ENCODE measurements at places on chromosomes 6 and 20.

- no peak for DNase-seq
Observed at GRCh38 chr6:20208687-20209378, 3.4 kb downstream of the MBOAT1 start.

DNA sequence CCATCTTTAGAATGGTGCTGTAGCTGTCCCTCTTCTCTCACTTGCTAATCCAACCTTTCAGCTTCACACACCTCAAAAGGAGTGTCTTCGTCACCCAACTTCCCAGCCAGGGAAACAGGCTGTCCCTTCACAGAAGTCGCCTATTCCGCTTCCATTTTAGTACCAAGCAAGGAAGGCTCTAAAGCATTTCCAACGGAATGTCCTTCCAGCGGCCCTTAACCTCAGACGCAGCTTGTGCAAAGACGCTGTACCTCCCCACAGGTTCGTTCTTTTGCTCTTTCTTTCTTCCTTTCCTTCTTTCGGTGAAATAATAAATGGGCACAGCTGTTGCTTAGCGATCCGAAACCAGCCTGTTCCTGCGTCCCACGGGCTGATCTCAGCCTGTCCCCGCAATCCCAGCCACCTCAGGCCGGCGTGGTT, 1.5 kb downstream of the PTPRT start:
- DNase-seq, result no peak

DNA sequence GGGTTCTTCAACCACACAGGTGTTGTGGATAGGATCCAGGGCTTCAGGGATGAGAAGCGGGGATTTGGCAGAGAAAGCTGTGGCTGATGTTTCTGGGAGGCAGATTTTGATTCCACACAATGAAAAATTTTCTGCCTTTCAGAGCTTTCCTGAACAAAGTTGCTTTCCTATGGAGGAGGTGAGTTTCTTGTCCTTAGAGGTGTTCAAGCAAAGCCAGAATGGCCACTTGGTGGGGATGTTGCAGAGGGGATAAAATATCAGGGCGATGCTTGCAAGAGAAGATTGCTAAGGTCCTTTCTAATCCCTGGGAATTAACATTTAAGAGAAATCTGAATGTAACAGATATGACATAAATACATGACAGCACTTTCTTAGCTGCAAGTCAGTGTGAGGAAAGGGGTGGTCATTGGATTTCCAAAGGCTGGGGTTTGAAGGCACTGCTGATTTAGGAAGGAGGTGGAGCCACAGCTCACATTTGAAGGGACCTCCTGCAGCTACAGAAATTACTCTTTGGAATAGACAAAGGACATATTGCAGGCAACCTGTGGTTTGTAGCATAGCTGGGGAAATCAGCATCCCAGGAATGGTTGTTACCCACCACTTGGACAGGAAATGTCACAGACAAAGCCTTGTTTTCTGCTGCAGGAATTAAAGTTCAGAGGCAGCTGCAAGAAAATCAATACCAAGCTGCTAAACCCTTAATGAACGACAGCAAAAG, 271.1 kb upstream of the CHD6 start:
- DNase-seq, result no peak

GRCh38 chr6:5366941-5367340, 105.6 kb downstream of the FARS2 start:
- no peak for DNase-seq

DNA sequence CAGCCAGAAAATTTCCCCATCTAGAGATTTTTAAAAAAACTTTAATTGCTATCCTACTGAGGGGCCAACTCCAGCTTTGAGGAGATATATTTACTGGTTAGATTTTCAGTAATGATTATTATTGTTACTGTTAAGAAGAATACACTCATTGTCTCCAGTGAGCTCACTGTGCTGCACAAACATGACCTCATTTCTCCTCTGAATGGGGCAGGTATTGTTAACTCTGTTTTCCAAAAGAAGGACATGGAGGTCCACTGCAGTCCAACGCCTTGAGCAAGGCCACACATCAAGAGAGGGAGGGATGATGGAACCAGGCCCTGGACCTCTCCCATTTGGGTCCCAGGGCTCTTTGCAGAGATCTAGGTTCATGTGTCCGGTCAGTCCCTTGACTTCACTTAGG, 13.9 kb upstream of the SCUBE3 start:
- DNase-seq, result no peak

- DNase-seq, result no peak
Observed at GRCh38 chr6:110217266-110217665, 37.0 kb downstream of the CDC40 start.

DNA sequence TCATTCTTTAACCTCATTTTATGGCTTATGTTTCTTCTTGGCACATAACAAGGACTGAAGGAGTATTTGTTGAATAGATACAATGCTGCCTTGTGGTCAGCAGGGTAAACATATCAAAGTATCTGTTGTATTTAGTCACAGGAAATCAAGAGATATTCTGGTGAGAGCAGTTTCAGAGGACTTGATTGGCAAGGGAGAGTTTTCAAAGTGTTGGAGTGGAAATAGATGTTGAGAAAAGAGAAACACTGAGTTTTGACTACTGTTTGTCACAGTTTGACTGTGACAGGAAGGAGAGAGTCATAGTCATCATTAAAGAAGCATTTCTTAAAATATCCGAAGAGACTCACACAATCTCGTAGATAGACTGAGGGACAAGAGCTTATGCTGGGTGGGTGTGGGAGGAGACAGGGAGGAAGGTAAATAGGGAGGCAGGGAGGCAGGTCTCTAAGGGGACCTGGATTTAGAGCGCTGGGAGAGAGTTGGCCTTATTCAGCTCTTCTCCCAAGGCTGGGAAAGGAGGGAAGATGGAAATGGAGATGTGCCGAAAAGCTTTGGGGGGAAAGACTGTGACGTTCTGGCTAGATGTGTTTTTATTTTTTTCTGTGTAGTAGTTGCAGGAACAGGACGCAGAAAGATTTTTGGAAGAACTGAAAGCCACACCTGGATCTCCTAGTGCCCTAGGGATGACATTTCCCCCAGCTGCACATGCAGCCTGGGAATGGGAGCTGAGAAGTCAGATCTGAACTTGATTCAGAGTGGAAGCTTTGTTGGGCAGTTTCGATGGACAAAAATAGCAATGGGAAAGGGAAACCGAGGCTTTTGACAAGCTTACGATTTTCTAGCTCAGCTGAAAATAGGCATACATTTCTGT, 65.0 kb upstream of the IFNGR1 start:
- no peak for DNase-seq

DNA sequence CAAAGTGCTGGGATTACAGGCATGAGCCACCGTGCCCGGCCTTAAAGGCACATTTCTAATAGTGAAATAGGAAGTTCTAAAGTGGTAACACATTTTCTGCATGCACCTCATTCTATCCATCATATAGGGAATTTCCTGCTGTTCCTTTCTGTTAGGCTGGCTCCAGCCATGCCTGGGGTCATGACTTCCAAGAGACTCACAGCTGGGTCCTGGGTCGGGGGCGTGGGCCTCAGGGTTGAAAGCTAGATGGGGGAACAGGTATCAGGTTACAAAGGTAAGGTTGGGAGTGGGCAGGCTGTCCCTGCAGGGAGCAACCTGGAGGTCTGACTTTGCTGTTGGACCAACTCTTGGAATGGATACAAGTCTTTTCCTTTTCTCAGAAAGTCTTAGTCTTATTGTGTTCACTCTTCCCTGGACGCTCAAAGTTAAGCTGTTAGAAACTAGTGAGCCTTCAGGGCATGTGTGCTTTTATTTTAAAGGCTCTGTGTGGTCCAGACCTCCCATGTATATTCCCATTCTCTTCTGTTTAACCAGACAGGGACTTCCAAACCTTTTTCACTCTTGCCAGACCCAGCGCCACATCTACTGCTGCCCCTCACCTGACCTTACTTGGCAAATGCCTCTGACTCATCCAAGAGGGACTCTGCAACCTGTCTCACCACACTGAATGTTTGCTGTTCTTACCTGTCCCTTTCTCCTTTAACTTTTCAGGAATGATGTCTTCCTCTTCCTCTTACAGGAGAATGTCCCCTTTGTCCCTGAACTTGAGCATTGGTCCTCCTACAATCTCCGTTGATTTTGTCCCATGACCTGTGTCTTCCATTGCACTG, 64.4 kb downstream of the TMEM170B start:
- no peak for DNase-seq

DNA sequence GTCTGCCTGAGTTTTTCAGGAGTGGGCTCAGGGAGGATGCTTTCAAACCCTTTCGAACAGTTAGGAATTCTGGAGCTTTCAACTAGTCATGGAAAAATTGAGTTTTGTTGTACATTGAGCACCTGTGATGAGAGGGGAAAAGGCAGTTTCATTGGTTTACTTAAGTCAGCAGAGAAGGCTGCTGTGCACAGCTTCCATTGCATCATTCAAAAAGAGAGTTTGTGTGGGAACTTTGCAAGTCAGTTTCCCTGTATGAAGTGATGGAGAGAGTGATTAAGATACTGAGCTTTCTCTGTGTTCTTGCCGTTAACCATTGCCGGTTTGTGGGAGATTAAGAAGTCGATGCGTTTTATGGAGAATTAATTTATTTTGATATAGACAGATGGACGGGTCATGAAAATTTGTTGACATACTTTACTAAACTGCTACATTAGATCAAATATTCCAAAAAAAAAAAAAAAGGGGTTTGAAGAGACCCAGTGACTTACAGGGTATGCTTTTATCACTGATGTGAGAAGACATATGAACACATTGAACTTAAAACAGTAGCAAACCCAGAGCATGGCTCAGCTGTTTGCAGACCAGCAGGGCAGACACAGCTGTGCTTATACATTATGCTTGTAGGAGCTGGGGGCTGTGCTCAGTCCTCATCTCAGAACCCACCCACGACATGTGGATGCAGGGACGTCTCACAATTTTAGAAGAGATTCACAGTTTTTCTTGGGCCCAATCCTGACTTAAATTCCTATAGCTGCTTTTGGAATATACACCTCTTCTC, 234.1 kb downstream of the SOX4 start:
- no peak for DNase-seq

DNA sequence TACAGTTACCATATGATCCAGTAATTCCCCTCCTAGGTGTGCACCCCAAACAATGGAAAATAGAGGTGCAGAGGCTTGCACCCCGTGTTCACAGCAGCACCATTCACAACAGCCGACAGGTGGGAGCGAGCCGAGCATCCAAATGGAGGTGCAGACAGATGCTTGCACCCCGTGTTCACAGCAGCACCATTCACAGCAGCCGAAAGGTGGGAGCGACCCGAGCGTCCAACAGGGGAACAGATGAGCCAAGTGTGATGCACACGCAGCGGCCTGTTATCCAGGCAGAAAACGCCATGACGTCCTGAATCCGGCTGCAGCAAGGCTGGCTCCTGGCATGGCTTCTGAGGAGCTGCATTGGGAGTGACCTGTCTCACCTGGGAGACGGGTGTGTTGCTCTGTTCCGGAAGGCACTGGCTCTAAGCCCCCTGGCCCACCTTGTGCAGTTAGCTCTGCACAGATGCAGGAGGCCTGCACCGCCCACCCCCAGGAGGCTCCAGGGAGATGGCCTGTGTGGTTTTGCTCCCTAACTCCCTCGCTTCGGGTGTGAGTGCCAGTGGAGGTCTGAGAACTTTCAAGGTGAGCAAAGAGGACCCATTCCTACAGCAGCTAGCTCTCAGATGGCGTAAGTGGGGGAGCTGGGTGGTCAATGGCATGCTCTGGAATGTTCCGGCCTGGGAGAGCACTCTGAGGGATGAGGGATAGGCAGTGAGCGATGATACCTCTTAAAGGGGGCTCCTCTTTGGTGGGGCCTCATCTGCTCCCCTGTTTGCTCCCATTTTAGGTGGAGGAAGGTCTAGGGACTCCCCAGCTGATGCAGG, 47.8 kb upstream of the FRMD1 start:
- DNase-seq, result no peak

GRCh38 chr6:15888798-15889772, 226.3 kb upstream of the DTNBP1 start:
- DNase-seq, result no peak

GRCh38 chr20:10987651-10988383, 314.0 kb upstream of the JAG1 start:
- no peak for DNase-seq

GRCh38 chr6:138485005-138485545, 14.2 kb downstream of the NHSL1 start:
- no peak for DNase-seq

DNA sequence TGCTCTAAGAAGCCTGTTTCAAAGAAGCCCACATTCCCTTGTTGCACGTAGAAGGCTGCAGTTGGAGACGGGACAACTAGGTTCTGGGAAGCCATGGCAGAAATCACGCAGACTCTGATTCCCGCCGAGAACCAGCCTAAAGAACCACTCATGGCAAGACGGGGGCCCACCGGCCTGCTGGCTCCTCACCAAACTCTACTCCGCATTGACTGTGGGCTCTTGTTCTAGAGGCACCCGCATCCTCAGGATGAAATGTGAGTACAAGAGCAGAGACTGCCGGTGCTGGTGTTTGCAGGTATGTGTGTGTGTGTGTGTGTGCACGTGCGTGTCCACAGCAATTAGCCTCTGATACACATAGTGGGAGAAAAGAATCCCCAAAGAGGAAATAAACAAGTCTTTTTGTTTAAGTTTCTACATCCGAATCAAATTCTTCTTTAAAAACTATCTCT, 42.3 kb upstream of the NR2E1 start:
- no peak for DNase-seq

DNA sequence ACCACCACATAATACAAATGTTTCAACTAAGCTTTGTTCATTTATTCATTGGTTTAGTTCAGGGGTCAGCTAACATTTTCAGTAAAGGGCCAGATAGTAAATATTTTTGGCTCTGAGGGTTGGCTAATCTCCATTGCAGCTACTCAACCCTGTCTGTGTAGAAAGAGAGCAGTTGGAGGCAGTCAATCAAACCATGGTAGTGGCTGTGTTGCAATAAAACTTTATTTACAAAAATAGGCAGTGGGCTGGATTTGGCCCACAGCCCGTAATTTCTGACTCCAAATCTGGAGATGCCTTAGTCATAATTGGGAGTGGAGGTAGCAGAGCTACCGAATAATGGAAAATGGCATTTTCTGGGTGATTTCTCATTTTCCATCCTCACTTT, 242.5 kb upstream of the ZFP64 start:
- peak; percentile 17 for DNase-seq

- DNase-seq, result no peak
Observed at GRCh38 chr6:27139756-27140579, 107.5 kb upstream of the PRSS16 start.

- no peak for DNase-seq
Observed at GRCh38 chr20:44858606-44859360, 26.7 kb upstream of the YWHAB start.

DNA sequence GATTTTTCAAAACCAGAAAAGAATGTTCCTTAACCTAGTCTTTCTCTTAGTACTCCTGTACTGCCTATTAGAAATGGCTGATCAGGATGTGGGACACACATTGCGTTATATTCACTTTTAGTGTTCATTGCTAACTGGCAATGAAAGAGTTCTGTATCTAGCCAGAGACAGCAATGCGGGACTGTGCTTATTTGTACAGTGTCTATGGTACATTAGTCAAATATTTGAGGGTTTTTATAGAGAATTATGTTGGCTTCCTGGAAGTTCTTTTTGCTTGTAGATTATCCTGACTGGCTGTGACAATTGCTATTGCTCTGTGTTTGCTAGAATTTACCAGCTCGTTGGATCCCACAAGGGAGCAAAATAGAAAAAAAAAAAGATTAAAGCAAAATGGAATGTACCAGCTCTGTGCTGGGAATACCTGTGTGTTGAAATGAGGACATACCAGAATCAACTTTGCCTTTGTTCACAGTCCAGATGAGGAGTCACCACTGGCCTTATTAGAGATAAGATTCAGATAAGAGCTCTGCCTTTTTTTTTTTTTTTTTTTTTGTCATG, 22.4 kb upstream of the IFNGR1 start:
- no peak for DNase-seq
